ENCODE measurements at places on chromosomes 6 and 20.

DNA sequence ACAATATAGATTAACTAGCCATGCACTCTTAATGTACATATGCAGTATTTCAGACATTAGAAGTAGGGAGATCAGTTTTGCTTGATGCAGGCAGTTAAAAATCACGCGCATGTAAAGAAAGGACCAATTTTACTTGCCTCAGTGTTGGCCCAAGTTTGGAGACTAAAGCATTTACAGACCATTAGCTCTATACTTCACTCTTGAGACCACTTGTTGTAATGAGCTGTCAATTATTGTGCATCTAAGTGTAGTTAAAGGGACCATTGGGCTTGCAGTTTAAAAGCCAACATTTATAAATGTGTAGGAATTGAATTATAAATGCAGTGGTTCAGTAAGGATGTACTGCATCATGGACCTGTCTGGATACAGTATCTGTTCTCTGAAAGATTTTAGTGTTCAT, 53.7 kb downstream of the PLCB4 start:
- no peak for DNase-seq

DNA sequence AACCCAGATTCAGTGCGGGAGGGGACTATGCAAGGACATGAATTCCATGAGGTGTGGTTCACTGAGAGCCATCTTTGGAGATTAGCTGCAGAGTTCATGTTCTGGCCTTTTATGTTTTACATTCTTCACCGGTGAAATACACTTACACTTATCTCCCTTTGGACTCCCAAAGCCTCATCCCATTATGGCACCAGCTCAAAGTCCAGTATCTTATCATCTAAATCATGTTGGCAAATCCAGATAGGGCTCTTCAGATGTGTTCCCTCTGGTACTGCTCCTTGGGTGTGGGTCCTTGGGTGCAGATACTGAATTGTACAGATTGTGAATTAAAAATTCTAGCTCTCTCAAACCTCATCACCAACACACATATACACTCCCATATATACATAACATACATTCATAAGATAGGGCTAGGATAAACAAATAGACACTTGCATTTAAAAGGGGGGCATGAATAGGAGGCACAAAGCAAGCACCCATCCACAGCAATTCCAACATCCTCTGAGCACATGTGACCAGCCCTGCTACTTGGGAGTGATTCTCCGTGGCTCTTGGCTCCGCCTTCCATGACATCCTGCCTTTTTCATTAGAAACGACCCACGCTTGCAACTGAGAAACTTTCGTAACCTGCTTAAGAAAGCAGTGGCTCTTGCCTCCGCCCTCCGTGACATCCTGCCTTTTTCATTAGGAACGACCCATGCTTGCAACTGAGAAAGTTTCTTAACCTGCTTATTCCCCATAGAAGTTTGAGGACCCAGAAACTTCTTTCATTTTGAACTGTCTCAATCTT, 53.6 kb upstream of the LRRC1 start:
- DNase-seq, result no peak

DNA sequence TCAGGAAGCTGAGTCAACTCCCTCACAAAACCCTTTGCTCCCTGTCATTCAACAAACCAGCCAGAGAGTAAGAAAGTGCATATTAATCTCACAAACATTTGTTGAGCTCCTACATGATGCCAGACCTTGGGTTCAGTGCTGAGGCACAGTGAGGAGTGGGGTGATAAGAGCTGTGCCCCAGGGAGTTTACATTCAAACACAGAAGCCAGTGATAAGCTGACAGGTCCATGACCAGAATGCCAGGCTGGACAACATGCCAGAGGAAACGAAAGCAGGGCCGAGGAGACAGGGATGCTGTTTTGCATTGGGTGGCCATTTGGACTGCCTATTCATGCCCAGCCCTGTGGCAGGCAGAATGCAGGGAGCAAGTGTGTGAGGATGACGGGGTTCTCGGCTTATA, 76.7 kb downstream of the LRFN2 start:
- no peak for DNase-seq

- DNase-seq, result no peak
Measured at GRCh38 chr6:140857739-140858380, 1274.9 kb upstream of the GJE1 start.
